ENCODE measurements at places on chromosomes 3 and 15.
A peak's percentile ranks its signal among the peaks of the same experiment; 100 is the strongest.

GRCh38 chr3:117920253-117920898, 1114.3 kb downstream of the IGSF11 start:
- DNase-seq: no peak

- no peak for DNase-seq
Observed at GRCh38 chr3:153003441-153003840, 158.6 kb upstream of the RAP2B start.

DNA sequence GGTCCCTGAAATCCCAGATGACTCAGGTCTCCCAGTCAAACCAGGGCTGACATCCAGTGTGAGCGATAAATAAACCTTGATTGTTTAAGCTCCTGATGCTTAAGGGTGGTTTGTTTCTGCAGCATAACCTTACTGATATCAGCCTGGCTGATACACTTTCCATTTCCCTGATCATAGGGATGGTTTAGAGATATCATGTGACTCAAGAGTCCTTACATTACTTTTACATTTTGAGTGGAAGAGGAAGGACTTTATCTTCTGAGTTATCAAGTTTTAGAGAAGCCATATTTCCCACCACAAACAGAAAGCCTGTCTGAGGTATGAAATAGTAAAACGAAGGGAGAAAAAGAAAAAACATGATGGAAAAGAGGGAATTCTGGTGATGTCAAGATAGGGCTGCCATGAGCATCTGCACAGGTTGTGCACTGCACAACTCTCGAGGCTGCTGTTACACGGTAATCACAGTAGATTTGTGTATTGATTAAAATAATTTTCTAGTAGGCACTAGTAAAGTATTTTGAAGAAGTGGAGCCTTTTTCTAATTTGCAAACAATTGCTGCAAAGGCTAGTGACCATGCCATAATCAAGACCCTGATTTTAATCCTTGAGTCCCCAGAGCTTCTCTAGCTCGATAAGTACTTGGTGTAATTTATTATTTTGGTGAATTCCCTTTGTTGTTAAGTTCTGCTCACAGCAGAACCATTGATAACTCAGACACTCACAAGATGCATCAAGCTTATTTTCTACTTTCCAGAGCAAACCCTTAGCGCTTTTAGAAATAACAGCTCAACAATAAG, 34.1 kb upstream of the FBLN2 start:
- no peak for DNase-seq

GRCh38 chr15:96959501-96959900, 629.0 kb downstream of the NR2F2 start:
- no peak for DNase-seq

GRCh38 chr15:95975212-95975611, 355.3 kb upstream of the NR2F2 start:
- no peak for DNase-seq

DNA sequence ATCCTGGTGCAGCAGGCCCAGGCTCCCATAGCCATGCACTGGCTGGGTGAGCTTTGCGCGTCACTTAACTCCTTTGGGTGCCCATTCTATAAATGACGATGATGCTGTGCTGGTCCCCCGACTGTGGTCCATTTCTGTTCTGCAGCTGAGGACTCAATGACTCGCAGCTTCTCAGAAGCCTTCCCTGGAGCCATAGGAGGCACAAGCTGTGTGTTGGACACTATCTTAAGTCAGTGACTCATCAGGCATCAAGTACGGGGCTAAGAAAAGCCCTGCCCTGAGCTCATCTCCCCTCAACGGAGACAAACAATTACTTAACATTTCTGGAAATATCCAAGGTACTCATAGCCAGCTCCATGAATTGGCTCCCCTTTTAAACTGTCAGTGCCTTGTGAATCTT, 13.8 kb upstream of the MUSTN1 start:
- DNase-seq: no peak

DNA sequence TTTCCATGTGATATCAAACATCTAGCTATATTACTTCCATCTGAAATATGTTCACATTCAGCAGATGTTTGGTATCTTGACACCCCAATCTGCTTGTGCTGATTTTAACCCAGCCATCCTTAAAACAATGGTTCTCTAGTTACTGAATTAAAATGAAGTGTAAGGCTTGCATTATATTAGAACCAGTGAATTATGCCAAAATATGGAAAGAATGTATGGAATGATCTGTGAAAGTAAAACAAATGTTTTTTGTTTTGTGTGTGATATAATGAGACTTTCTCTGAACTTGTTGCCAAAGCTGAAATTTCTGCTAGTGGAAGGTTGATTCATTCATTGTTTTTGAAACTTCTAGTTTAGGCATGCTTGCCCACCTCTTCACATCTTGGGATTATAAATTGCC, 317.1 kb downstream of the MEX3B start:
- no peak for DNase-seq

DNA sequence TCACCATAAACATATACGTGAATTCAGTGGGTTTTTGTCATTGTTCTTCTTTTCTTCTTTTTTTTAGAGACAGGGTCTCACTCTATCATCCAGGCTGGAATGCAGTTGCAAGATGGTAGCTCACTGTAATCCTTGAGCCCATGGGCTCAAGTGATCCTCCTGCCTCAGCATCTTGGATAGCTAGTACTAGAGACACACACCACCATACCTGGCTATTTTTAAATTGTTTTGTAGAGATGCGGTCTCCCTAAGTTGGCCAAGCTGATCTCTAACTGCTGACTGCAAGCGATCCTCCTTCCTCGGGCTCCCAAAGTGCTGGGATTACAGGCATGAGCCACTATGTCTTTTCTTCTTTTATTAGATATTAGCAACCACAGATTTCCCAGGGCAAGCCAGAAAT, 220.6 kb downstream of the NLGN1 start:
- no peak for DNase-seq

DNA sequence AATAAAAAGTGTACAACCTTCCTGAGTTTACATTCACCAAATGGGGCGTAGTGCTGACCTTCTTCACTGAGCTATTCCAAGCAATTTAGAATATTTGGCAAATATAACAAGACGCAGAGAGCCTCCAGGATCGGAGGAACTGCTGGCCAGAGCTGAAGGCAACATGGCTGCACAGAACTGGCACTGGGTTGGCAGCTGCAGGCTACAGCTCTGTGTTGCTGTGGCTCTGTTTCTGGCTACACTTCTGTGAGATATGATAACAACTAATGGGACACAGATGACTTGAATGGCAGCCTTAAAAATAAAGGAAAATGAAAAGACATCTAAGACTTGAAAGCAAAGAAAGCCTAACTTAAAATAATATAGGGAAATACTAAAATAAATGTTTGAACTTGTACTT, 10.8 kb upstream of the SLC6A20 start:
- peak; percentile 26 for DNase-seq

DNA sequence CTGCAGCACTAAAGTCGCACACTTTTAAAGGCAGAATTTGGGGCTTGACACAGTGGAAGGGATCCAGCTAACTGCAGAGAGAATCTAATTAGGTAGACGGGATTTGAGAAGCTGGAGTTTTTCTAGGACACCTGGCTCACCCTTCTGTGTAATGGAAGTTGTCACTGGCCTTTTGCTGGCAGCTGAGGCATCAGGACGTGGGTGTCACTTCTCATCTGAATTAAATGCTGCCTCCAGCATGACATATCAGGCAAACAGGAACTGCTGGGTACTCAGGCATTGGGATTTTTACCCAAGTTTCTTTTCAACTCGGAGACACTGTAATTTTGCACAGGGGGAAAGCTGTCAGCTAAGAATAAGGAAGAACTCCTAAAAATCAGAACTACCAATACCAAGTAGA, 861.9 kb upstream of the ARPP21 start:
- DNase-seq: no peak

- no peak for DNase-seq
Observed at GRCh38 chr15:38192496-38192895, 60.1 kb upstream of the SPRED1 start.

GRCh38 chr15:43440721-43441281, 52.2 kb downstream of the TP53BP1 start:
- no peak for DNase-seq

GRCh38 chr15:26561130-26561529, 211.7 kb downstream of the GABRB3 start:
- DNase-seq: peak; percentile 17

DNA sequence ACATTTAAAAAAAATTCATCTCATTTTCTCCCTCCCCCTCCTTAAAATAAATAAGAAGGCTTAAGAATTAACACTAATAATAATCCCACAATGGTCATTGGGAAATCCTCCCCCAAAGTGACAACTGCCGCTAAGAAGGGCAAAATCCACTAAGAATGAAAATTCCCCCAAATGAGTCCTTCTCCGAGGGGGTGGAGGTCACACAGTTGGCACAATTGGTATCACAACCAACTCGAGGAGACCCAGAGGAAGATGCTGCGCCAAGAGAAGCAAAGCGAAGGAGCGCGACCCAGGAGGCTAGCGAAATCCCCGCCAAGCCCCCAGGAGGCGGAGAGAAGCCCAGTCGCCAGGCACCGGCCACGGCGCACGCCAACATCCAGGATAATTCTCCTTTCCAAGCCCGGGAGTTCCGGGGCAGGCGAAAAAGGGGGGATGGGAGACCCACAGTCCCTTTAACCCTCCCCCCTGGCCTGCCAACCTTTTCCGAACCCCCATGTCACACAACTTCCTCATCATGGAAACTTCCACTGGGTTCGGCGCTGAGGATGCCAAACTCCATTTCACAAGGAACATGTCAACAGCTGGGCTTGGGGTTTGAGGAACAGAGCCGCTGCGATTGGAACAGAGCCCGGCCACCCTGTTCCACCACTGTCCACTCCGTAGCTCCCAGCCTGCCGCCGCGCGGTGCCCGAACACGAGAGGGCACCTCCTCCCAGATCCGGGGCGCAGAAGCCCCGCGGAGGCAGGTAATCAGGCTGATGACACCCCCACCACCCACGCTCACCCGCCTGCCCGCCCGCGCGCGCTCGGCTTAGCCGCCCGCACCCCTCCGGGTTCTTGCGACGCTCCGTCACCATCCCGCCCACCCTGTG, 668 bp downstream of the THRB start:
- peak; percentile 83 for DNase-seq

DNA sequence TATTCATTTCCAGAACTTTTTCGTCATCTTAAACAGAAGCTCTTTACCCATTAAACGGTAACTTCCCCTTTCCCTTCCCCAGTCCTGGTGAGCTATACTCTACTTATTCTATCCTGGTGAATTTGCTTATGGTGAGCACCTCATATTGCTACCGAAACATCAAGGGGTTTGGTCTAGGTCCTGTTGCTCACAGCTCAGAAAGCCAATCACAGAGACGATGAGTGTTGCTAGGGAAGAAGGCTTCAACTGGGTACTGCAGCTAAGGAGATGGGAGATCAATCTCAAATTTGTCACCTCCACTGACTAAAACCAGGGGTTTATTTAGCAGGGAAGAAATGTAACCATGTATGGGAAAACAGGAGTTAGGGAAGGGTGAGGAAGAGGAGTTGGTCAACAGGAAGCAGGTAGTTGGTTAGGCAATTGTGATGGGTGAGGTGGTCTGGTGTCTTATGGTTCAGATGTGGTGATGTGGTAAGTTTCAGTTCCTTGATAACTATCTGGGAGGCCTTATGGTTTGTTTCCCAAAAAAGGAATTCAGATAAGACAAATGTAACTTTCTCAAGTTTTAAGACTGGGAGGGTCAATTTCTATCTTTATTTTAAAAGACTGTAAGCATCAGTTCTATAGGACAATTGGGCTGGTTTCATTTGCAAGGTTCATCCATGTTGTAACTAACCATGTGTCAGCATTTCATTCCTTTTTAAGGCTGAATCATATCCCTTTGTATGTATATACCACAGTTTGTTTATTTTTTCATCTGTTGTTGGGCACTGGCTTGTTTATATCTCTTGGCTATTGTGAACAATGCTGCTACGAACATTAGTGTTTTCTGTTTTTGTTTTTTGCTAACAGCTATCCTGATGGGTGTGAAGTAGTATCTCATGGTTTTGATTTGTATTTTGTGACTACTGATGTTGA, 24.3 kb downstream of the ARHGAP11B start:
- DNase-seq: no peak

- DNase-seq: no peak
Observed at GRCh38 chr3:70606018-70606417, 293.6 kb upstream of the MDFIC2 start.

- peak; percentile 82 for DNase-seq
Observed at GRCh38 chr3:50604628-50605588, 6.7 kb downstream of the CISH start.

GRCh38 chr3:45309876-45310275, 78.5 kb upstream of the LARS2 start:
- no peak for DNase-seq

DNA sequence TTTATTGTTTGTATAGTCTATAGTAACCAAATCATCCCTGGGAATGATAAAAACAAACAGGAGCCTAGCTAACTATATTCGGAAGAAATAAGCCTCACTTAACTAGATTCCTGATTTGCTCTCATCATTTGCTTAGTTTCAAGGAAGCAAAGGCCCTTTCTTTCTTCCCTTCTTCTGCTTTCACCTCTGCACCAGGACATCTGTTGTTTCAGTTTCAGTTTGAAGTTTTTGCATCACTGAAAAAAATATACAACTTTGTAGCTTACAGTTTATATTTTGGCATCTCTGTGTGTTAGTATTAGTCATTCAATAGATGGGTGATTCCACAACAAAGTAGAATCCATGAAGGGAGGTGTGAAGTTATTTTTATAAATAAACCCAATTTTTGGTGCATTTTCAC, 113.6 kb upstream of the SNTN start:
- no peak for DNase-seq

DNA sequence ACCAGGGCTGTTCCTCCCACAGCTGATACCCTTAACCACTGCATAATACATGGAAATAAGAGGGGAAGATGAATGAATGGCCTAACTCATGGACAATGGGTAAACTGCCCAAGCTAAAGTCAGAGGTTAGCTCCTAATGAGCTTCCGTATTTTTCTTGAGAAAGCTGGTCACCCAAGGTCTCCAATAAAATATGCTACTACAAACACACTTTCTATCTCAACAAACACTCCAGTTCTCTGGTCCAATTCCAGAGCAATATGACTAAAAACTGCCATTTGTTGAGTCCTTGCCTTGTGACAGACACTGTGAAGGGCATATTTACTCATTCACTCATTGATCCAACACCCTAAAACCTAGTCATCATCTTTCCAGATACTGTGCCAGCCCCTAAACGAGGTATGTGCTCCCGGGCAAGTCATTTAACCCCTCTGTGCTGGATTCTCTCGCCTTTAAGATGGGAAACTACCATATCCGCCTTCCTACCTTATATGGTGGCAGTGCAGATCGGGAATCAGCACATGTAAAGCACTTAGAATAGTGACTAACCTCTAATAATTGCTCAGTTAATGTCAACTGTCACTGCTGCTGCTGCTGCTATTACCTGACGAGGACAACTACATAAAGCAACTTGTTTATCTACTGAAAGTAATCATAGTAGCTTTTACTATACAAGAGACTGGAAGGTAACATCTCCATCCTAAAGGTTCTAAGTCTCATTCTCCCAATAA, 89.1 kb downstream of the XXYLT1 start:
- DNase-seq: no peak

DNA sequence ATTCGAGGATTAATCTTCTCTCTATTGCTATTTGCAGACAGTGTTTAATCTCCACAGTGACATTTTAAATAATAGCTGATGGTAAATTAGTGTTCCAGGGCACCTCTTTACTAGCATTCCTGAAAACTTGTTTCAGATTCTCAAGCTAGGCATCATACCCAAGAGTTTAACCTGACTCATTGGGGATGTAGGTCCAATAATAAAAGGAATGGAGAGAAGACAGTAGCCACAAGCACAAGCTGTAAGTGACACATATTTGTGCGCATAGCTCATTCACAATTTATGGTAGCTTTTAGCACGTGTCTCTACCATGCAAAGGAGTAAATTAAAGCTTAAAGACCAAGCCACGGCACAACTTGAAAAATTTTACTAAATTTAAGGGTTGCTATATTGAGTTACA, 171.3 kb upstream of the FAM3D start:
- DNase-seq: no peak

- no peak for DNase-seq
Observed at GRCh38 chr3:195366200-195366925, 76.5 kb downstream of the ACAP2 start.
